ENCODE measurements at places on chromosomes 16 and 17.
A peak's percentile ranks its signal among the peaks of the same experiment; 100 is the strongest.

- DNase-seq = no peak
Measured at GRCh38 chr16:85465328-85466303, 147.5 kb upstream of the GSE1 start.

- DNase-seq = peak; percentile 73
Measured at GRCh38 chr16:47142821-47143676, 696 bp downstream of the NETO2 start.

GRCh38 chr17:38571833-38572668 is 33.7 kb downstream of the SRCIN1 start:
- no peak for DNase-seq

DNA sequence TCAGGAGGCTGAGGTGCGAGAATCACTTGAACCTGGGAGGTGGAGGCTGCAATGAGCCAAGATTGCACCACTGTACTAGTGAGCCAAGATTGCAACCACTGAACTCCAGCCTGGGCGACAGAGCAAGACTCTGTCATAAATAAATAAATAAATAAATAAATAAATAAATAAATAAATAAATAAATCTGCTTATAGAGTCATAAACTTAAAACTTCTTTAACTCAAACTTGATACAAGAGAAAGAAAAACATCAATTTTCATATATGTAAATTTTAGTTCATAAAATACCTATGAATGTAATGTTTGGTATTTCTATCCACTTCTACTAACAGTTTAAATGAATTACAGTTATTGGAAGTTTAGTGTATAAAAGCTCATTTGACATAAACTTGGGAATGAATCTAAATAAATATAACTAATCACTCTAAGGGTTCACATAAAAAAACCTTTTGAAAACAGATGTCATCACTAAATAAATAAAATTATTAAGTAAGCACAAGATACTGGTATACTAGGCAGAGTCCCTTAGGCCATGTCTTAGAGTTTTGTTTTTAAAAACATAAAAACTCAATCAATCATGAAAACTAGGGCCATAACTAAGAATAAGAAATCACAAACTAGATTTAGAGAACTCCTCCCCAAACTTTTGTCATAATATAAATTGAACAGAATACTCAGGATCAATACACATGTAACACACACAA is 54.1 kb downstream of the SMURF2 start:
- DNase-seq = no peak

GRCh38 chr16:31713945-31714902 is 159.4 kb upstream of the ZNF267 start:
- DNase-seq = no peak

GRCh38 chr16:35605921-35606320 is 2146.5 kb downstream of the TP53TG3F start:
- no peak for DNase-seq

- DNase-seq = no peak
Measured at GRCh38 chr17:2435862-2436261, 35.0 kb upstream of the MNT start.

DNA sequence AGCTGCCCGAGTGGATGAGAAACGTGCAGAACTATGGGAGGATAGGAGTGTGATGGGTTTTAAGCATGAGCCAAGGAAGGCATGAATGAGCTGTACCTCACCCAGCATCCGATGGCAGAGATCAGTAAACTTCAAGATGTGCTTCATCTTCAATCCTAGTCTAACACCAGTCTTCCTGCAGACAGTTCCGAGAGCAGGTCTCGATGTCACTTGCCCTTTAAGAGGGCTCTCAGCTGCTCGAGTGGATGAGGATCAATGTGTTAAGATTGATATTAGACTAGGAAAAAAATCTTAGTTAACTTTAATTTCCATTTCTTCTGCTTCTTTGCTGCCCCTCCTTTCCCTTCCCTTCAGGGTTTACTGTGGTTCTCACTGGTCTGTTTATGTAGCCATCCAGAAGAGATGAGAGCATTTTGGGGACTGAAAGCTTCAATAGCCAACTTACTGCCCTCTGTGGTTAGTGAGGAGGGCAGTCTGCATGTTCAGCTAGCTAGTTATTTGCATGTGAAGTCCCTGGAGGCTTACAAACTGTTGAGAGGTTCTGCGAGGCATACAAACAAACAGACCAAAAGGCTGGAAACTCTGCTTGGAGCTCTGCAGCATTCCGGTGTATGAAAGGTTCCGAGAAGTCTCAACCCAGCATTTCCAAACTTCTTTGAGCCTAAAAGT is 15.3 kb downstream of the KLHL36 start:
- no peak for DNase-seq

- DNase-seq = no peak
Measured at GRCh38 chr17:50749245-50749644, 18.1 kb downstream of the ANKRD40CL start.

GRCh38 chr17:3954976-3955672 is 9.1 kb downstream of the ATP2A3 start:
- DNase-seq = no peak

DNA sequence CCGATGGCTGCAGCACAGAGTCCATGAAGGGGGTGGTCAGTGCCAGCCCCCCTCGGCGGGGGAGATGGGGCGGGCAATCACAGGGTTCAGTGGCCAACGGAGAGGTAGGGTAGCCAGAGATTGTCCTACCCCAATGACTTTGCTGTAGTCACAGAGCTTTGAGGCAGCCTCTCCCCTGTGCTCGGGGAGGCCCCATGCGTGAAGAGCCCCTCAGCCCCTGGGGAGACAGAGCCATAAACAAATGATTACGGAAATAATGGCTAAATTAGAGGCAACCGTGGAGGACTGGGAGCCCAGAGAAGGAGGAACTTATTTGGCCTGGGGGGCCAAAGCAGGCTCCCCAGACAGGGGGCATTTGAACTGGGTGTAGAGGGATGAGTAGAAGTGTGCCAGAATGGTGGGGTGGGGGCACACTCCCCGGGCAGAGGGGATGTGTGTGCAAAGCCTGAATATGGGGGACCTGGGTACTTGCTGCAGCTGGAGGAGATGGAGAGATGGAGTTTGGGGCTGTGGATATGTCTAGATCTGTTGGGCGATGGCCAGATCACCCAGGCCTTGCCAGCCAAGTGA is 164.8 kb downstream of the CMIP start:
- DNase-seq = no peak

GRCh38 chr16:75267631-75268264 is 16.3 kb upstream of the BCAR1 start:
- no peak for DNase-seq

GRCh38 chr17:80891397-80892018 is 100.1 kb upstream of the CHMP6 start:
- peak; percentile 85 for DNase-seq

DNA sequence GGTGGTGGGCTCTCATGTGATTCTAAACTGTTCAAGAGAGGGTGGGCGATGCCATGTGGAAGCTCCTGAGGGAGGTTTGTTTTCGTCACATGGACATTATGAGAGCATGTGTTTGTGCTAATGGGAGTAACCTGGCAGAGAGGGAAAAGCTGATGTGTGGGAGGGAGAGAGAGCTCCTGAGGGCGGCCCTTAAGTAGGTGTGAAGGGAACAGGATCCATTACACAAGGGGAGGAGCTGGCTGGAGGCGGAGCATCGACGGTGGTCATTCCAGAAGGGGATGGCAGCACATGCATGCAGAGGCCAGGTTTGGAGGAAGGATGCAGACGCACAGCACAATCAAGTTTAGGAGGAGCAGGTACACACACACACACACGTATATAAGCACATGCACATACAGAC is 197.5 kb downstream of the RPTOR start:
- DNase-seq = no peak

DNA sequence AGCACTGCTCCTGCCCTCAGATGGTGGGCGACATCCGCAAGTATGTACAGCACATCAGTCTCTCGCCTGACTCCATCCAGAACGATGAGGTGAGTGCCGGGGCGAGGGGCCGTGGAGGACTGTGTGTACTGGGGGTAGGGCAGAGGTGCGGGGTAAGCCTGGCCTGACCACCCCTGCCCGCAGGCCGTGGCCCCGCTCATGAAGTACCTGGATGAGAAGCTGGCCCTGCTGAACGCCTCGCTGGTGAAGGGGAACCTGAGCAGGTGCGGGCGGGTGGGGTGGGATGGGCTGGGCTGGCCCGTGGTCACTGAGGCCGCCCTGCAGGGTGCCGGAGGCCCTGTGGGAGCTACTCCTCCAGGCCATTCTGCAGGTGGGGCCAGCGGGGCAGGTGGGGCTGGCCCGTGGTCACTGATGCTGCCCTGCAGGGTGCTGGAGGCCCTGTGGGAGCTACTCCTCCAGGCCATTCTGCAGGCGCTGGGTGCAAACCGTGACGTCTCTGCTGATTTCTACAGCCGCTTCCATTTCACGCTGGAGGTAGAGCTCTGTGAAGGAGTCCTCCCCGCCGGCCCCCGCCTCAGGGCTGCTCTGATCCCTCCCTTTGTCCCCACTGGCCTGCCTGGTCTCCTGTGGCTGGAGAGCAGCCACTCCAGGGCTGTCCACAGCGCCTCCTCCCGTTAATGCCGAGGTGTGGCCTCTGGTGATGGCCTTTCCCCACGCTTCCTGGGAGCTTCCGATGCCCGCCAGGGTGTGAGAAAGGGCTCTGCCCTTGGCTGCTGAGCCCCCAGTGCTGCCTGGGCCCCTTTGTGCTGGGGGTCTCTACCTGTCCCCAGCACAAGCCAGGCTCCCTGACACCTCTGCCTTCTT is 5.0 kb downstream of the TSR3 start:
- DNase-seq = no peak

DNA sequence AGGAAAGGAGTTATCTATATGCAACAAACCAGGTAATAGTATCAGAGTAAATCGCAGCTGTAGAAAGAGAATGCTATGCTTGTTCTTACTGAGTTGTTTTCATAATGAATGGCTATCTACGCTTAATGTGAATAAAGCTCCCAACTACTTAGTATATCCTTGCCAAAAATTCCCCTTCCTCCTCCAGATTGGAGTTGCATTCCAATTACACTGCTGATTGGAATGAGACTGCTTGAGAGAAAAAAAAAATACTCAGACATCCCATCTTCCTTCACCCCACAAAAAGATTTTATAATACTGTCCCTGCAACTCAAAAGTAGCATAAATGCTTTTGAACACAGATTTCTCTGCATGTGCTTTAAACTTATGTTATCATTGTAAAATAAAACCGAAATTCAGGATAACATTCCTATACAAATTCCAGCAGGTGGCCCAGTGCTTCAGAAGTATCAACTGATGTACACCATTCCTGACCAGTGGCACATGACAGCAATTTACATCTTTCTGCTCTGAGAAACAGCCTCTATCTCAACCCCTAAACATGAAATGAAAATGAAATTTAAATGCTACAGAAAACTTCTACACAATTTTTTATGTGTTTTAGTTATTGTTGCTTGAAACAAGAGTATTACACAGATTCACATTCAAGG is 47.0 kb downstream of the SMURF2 start:
- DNase-seq = no peak

- peak; percentile 43 for DNase-seq
Measured at GRCh38 chr16:15572329-15573001, 70.5 kb downstream of the MARF1 start.

GRCh38 chr17:49344914-49345313 is 17.1 kb downstream of the ZNF652 start:
- no peak for DNase-seq

DNA sequence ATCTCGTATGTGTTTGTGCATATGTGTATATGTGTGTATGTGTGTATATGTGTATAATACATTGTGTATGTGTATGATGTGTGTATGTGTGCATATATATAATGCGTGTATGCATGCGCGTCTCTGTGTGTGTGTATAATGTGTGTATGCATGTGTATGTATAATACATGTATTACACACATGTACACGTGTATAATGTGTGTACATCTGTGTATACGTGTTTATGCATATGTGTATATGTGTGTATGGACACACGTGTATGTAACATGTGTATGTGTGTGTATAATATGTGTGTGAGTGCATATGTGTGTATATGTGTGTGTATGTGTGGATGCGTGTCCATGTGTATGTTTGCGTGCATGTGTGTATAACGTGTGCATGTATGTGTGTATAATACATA is 433.7 kb upstream of the RBFOX1 start:
- no peak for DNase-seq

GRCh38 chr16:58038219-58038641 is 12.7 kb downstream of the MMP15 start:
- DNase-seq = no peak

GRCh38 chr16:61382435-61382834 is 653.8 kb downstream of the CDH8 start:
- DNase-seq = no peak

GRCh38 chr17:64091571-64091970 is 38.4 kb downstream of the ERN1 start:
- no peak for DNase-seq

DNA sequence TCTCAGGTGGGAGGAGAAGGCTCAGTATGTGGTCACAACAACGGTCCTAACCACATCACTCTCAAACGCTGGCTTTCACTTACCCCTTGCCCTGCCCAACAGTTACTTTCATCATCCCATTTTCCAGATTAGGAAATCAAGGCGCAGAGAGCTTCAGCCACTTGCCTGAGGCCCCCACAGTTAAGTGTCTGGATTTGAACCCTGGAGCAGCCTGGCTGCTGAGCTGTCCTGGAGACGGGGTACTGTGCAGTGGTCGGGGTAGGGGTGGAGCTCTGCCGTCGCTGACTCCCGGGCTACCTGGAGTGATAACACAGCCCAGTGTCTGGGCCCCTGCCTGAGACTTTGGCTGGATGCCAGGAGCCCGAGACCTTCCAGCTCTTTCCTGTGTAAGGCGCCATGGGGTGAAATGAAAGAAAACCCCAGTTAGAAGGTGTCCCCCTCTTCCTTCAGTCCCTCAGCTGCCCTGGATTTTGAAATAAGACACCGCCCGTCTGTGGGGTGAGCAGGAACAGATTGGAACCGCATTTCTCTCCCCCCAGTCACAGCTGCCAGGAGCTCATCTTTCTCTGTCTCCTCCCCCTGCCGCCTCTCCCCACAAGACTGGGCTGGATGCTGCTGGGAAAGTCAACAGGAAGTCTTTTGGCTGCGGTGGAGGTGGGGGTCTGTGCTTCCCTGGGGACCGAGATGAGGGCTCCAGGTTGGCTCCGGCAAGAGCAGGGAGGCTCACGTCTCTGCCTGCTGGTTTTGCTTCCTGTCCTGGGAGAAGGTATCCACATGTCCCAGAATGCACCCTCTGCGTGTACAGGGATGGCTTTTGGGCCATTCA is 280.2 kb downstream of the SEC14L1 start:
- DNase-seq = no peak

DNA sequence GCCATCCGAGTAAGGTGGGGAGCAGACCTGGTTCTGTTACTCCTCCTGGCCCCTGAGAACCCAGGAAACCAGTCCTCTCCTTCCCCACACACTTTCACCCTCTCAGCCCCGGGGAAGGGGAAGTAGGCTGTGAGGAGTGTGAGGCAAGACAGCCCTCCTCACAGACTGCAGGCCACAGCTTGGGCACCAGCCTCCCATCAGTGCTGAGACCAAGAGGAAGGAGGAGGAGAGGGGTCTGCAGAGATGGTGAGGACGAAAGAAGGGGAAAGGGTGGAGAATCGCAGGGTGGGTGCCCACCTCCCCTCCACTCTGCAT is 7.0 kb downstream of the G6PC3 start:
- no peak for DNase-seq

DNA sequence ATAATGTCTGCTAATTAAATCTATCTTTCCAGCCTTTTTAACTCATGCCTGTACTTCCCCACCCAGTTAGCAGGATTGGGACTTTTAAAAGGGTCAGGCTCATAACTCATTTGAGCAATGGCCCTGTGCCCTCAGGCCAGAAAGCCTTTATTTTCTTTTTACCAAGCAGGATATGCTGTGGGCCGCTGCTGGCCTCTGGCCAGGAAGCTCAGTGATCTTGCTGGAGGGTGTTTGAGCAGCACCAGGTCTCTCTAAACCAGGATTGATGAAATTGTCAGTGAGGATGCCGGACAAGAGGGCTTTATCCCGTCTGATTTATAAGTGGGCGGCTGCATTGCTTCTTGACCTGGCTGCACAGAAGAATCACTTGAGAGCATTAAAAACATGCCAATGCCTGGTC is 187.8 kb downstream of the RAB11FIP4 start:
- no peak for DNase-seq
